ENCODE measurements at places on chromosomes 16 and 17.

DNA sequence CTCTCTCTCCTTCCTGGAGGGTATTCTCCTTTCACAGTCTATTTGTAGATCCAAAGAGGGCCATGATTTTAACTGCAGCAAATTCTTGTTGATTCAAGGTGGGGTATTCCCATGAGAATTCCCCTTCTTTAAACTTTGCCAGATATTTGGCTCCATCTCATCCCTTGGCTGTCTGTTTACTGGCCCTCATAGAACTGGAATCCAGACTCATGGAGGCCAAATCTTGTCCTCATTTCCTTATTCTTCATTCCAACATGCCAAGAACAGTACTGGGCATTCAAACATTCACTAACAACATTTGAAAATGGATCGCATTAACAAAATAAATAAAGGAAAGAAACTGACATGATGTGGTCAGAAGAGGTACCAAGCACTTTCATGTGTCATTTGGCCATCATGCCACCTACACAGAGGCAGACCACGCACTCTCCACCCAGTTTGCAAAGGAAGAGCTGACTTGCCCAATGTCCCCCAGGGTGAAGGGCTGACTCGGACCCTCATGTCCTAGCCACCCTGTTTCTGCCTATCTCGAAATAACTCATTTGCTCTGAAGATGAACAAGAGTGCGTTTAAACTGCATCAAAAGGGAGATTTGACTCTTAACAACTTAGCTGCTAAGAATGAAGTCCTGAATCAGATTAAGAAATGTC, 23.1 kb upstream of the SLC35B1 start:
- no peak for DNase-seq

- DNase-seq, result no peak
These were observed 3.5 kb upstream of the CAMKK1 start for GRCh38 chr17:3896108-3896967.

- no peak for DNase-seq
These were observed 14.0 kb downstream of the SOX9 start for GRCh38 chr17:72134608-72135394.

GRCh38 chr16:85042167-85042526, 14.6 kb downstream of the KIAA0513 start:
- DNase-seq, result no peak

DNA sequence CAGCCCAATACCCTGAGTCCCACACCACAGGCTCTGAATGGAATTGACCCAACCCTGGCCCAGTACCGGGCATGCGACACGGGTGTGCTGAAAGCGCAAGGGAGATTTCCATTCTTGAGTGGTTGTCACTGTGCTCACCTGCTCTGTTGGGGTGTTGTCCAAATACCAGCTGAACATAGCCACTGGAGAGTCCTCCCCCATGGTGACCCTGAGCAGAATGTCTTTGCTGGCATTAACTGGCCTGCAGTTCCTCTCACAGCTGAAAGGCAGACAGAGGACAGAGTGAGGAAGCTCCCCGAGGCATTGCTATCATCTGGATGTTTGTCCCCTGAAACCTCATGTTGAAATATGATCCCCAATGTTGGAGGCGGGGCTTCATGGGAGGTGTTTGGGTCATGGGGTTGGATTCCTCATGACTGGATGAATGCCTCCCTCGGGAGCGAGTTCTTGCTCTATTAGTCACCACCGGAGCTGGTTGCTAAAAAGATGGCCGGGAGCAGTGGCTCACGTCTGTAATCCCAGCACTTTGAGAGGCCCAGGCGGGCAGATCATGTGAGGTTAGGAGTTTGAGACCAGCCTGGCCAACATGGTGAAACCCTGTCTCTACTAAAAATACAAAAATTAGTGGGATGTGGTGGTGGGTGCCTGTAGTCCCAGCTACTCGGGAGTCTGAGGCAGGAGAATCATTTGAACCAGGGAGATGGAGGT, 57.3 kb upstream of the BCO1 start:
- no peak for DNase-seq

DNA sequence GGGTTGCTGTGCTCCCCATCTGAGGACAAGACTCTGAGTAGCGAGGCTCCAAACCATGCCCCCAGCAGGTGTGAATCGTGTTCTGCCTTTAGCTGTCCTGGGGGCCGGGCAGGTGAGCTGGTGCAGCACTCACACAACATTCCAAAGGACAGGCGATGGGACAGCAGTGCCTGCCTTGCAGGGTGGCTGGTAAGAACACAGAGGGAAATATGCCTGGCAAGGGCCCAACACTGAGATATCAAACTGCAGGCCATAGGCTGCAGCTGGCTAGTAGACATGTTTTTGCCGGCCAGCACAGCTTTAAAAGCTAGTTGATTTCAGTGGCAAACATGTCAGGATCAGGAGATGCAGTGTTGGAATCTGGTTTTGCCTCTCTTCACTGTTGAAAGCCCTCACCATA, 23.6 kb downstream of the CLEC16A start:
- DNase-seq, result no peak

DNA sequence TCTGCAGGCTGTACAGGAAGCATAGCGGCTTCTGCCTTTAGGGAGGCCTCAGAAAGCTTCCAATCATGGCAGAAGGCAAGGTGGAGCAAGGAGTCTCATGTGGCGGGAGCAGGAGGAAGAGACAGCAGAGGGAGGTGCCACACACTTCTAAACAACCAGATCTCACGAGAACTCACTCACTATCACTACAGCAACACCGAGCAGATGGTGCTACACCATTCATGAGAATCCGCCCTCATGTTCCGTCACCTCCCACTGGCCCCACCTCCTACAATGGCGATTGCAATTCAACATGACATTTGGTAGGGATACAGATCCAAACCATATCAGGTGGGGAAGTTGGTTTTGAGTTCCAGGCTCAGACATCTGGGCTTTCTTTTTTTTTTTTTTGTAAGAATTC, 31.9 kb upstream of the NUDT7 start:
- DNase-seq, result no peak

- DNase-seq, result no peak
These were observed 98.9 kb upstream of the GSE1 start for GRCh38 chr16:85514295-85514597.

Data from GM13976 (cell line).